Hepatocyte (in vitro differentiated cells): ENCODE measurements at places on chromosomes 12 and 14.
A peak's percentile ranks its signal among the peaks of the same experiment; 100 is the strongest.

GRCh38 chr14:104140463-104141331 lies 2.3 kb downstream of the KIF26A start:
- no peak overlapping the region for H3K27ac ChIP-seq
- H3K27me3 ChIP-seq = peaks cover 21% of the 10 kb centered on the region
- DNase-seq = no peak
- no peak overlapping the region for H3K4me3 ChIP-seq

DNA sequence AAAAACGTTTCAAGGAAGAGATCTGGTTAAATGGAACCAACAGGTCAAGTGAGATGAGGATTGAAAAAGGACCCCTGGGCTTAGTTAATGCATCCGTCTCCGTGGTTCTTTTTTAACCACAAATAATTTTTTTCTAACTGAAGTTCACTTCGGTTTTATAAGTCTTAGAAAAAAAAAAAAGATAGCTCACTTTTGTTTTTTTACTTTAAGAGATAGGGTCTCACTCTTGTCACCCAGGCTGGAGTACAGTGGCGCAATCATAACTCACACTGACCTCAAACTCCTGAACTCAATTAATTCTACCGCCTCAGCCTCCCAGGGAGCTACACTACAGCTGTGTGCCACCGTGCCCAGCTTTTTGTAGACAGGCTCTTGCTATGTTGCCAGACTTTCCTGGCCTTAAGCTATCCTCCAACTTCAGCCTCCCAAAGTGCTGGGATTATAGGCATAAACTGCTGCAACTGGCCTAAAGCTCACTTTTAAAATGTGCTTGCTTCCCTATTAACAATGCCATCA lies 11.8 kb downstream of the HNRNPC start:
- no peaks in the 10 kb centered on the region for H3K27me3 ChIP-seq
- H3K27ac ChIP-seq = peak overlapping the region; percentile 5
- no peak for DNase-seq

- no peak for DNase-seq
- H3K4me1 ChIP-seq = no peaks in the 10 kb centered on the region
- no peaks in the 10 kb centered on the region for H3K27me3 ChIP-seq
- no peak overlapping the region for H3K4me3 ChIP-seq
- H3K27ac ChIP-seq = no peak overlapping the region
These were observed 14.4 kb downstream of the OS9 start for GRCh38 chr12:57708296-57708695.

DNA sequence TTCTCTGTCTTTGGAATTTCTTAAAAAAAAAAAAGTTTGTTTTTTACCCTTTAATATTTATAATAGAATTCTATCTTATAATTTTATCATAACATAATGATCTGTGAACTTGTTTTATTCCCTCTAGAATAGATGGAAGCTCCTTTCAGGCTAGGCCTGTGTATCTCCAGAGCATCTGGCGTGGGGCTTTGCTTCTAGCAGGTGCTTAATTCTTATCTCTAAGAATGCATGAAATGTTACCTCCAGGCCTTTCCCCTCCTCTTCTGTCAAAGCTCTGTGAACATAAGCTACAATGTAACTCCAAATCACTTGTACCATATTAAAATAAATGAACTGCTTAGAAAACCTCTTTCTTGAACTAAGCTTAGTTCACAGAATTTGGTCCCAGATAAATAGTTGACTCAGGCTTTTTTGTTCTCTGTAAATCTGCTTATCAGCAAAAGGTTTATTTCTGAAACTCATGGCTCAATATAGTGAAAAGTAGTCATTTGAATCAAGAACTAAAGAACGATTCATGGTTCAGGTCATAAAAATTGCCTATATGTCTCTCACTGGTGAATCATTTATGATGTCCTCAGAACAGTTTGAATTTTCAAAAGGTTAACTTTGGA lies 407.1 kb downstream of the TRHDE start:
- no peaks in the 10 kb centered on the region for H3K27me3 ChIP-seq
- no peak for DNase-seq
- H3K27ac ChIP-seq = no peak overlapping the region
- peaks cover 8% of the 10 kb centered on the region for H3K4me1 ChIP-seq

DNA sequence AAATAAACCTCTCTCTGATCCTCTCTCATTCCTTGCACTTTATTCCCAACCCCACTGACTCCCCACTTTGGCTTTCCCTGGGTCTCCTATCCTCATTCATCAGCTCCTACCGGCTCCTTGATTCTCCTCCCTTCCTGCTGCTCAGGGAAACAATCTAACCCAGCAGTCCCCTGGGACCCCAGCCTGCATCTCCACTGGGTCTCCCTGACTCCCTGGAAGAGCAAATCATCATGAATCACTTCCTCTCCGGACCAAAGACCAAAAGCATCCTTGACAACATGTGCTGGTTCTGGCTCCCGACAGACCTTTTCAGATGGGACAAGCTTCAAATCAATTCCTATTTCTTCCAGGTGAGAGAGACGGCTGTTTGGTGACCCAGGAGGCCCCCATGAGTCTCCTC lies 76.6 kb downstream of the HSPB8 start:
- H3K4me3 ChIP-seq = no peak overlapping the region
- no peaks in the 10 kb centered on the region for H3K36me3 ChIP-seq
- H3K27ac ChIP-seq = no peak overlapping the region
- no peaks in the 10 kb centered on the region for H3K4me1 ChIP-seq

- H3K4me1 ChIP-seq = peaks cover 4% of the 10 kb centered on the region
- H3K4me3 ChIP-seq = no peak overlapping the region
- H3K36me3 ChIP-seq = no peaks in the 10 kb centered on the region
- no peak for DNase-seq
These were observed 18.6 kb downstream of the PELI2 start for GRCh38 chr14:56136571-56137452.

DNA sequence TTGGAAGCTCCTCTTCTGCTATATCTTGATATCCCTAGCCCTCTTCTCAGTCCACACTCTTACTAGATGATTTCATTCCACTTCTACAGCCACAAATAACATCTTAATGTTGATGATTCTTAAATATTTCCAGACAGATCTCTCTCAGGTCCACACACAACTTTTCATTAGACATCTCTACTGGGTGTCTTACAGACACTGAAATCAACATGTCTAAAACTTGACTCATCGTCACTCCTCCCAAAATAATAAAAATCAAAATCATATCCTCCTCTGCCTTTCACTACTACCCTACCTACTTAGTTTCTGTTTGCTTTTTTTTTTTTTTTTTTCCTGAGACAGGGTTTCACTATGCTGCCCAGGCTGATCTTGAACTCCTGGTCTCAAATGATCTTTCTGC lies 11.9 kb downstream of the PRDM4 start:
- DNase-seq = no peak
- H3K4me3 ChIP-seq = no peak overlapping the region
- no peaks in the 10 kb centered on the region for H3K4me1 ChIP-seq
- H3K27me3 ChIP-seq = no peaks in the 10 kb centered on the region
- H3K36me3 ChIP-seq = peaks cover 5% of the 10 kb centered on the region

GRCh38 chr12:109182041-109182839 lies 65.9 kb downstream of the ACACB start:
- no peaks in the 10 kb centered on the region for H3K36me3 ChIP-seq
- H3K4me1 ChIP-seq = no peaks in the 10 kb centered on the region
- no peak for DNase-seq
- no peak overlapping the region for H3K27ac ChIP-seq
- H3K4me3 ChIP-seq = no peak overlapping the region
